ENCODE measurements at places on chromosomes 6 and 20.

GRCh38 chr6:138972226-138972665 lies 15.8 kb downstream of the REPS1 start:
- no peak for DNase-seq

DNA sequence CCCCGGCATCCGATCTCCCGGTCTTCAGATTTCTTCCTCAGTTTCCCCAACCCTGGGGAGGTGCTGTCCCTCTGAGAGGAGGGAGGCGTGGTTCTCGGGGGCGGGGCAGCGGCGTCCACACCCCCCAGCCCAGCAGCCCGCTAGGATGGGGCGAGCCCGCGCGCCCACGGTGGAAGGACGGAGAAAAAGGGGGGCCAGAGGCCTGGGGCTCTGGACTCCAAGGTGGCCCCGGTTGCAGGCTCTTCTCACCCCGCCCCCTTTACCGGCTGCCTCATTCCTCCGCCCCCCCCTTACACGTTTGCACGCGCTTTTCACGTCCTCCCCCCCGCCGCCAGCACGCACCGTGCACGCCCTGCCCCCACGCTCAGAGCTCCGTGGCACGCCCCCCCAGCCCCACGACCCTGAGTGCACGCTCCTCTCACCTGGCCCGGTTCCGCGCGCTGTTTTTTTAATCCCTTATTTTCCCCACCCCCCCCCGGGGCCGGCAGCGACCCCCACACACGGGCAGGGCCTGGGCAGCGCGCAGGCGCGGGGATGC lies 402 bp downstream of the ZBTB12 start:
- DNase-seq = peak; percentile 68

DNA sequence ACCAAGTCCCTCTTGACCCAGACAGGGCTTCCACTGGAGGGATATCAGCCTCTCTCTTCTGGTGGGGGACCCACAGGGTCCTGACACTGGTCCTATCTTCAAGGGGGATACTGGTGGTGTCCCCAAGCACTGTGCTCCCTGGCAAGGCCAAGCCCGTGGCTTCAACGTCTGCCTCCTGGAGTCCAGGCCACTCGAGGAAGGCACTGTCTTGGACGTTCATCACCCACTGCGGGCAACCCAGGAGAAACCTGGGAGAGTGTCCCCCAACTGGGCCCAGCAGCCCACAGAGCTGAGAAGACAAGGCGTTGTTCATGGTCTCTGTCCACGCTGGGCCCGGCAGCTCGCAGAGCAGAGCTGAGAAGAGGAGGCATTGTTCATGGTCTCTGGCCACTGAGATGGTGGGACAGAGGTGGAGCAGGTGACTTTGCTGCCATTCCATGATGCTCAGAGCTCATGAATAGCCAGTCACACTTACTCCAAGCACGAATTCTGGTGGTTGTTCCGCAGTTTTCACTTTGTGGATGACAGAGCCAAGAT lies 37.5 kb upstream of the FRMD1 start:
- no peak for DNase-seq

GRCh38 chr6:46484081-46484820 lies 7.0 kb downstream of the RCAN2 start:
- DNase-seq = no peak

DNA sequence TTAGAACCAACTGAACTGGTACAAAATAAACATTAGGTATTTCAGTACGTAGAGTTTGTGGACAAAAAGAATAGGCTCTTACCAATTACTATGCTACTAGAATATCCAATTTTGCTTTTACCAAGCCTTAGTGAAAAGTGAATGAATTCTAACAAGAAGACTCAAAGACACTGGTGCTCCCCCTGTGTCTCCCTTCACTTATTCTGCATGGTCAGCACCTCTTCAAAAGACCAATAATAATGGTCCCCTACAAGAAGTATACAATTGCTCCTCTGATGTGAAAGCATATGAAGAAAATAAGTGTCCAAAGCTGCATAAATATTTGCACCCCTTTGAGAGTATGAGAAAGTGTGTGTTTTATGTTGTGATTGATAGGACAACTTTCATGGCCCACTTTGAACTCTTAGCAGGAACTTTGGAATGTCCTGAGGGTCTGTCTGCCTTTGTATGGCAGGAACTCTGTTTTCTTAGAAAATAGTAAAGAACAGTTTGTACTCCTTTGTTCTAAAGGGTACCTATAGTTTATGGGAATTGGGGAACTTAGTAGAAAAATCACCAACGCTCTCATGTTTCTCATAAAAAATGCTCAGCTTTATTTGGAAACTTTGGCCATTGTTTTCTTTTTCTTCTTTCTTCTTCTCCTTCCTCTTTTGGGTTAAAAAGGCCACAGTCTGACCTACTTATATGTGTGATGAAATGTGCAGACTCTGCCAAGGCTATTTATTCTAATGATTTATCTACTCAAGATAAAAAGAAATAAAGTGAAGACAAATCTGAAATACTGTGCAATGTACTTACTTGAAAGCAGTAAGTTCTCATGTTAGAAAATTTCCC lies 352.4 kb downstream of the LAMA2 start:
- no peak for DNase-seq

GRCh38 chr6:35296931-35297600 lies 552 bp upstream of the DEF6 start:
- no peak for DNase-seq

DNA sequence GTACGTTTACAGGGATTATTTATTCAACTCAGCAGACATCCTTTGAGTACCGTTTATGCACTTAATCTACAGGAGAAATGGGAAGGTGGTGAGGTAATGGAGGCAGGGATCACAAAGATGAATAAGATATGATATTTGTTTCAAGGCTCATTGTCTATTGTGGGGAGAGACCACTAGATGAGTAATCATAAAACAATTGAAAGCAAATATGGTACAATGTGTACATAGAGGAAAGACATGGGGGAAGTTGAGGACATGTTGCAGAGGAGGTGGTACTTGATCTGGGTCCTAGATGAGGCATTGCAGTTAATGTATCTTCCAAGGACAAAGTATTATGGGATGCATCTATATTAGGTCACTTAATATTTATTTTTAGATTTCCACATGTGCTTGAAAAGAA lies 13.7 kb upstream of the CDC5L start:
- no peak for DNase-seq

- DNase-seq = no peak
These were observed 47.8 kb upstream of the TAGAP start for GRCh38 chr6:159092631-159093030.

- no peak for DNase-seq
These were observed 49.5 kb downstream of the RPS12 start for GRCh38 chr6:132863895-132864294.
